ENCODE measurements at places on chromosomes 12 and 14.

GRCh38 chr14:81555684-81556083 lies 22.0 kb upstream of the SEL1L start:
- DNase-seq: no peak

DNA sequence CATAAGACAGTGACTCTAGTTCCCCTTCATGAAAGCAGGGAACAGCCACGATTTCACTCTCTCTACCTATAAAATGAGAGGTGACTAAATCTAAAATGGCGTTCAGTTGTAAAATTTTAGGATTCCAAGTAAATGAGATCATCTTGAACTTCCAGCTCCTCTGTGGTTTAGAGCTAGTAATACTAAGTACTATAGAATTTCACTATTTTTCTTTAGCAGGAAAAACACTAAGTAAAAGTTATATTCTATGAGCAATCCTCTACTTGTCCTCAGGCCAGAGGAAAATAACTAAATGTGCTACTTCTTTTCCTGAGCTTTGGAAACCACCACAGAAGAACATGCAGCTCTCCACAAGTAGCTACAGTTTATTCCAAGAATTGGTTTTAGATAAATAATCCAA lies 55.6 kb downstream of the NIN start:
- DNase-seq: no peak

DNA sequence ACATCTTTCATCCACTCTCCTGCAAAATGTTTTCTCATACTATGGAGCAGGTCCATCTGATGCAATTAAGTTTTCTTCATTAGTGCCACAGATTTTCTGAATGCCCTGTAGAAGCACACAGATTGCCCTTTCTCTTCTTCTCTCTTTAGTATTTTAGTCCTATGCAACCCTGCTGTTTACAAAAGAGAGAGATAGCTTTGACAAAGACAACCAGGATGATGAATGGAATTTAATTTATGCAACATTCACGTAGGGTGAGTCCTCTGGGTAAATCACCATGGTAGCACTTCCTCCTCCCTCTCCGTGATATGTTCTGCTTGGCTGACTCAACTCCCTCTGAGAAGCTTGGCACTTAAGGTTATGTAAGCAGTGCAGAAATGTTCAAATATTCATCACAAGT lies 400.9 kb upstream of the PDE3A start:
- DNase-seq: no peak

DNA sequence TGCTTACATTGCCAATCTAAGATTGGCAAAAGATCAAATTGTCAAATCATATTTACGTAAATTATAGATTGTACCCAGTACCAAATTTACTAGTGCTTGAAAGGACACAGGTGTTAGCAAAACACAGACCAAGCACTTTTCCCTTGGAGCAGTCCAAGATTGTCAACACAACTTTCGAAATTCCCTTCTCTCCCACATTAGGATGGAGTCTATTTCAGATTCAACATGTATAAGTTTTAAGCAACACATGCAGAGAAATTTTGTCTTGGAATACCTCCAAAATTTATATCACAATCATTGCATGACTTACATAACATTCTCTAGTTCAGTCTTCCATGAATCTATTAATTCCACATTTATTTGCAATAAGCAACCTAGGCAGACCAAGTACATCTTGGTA lies 74.9 kb upstream of the SLCO1C1 start:
- no peak for DNase-seq

DNA sequence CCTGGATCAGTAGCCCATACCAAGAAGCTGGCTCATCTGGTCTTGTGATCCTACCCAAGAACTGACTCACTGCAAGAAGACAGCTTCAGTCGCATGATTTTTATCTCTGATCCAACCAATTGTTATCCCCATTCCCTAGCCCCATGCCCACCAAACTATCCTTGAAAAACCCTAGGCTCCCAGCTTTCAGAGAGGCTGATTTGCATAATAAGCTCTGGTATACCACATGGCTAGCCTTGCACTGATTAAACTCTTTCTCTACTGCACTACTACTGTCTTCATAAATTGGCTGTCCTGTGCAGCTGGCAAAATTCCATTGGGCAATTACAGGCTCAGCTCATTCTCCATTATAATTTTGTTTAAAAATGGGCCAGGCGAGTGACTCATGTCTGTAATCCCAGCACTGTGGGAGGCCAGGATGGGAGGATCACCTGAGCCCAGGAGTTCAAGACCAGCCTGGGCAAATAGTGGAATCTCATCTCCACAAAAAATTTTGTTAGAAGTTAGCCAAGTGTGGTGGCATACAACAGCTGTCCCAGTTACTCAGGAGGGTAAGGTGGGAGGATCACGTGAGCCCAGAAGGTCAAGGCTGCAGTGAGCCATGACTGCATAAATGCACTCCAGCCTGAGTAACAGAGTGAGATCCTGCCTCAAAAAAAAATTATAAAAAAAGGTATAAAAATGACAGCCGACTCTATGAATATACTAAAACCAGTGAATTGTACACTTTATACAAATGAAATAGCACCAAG lies 76.7 kb upstream of the EIF5 start:
- no peak for DNase-seq
